Activated CD8-positive, alpha-beta memory T cell treated with anti-CD3 and anti-CD28 coated beads, Interleukin-2, amount 50 U/mL, for 4 hours (primary cell): ENCODE measurements at places on chromosomes 11 and 22.

- DNase-seq = no peak
These were observed 13.8 kb downstream of the SDHD start for GRCh38 chr11:112100462-112100861.

DNA sequence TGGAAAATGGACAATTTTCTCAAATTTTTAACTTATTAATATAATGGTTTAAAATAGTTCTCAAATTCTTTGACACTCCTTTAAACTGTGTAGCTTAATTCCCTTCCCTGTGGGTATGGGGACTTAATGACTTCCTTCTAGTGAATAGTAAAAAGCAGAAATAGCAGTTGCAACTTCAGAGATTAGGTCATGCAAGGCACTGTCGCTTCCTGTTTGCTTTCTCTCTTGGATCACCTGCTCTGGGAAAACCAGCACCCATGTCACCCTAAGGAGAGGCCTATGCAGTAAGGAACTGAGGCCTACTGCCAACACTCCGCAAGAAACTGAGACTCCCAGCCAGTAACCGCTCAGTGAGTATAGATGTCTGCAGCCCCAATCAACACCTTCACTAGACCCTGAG is 5.5 kb upstream of the PANX3 start:
- DNase-seq = no peak

DNA sequence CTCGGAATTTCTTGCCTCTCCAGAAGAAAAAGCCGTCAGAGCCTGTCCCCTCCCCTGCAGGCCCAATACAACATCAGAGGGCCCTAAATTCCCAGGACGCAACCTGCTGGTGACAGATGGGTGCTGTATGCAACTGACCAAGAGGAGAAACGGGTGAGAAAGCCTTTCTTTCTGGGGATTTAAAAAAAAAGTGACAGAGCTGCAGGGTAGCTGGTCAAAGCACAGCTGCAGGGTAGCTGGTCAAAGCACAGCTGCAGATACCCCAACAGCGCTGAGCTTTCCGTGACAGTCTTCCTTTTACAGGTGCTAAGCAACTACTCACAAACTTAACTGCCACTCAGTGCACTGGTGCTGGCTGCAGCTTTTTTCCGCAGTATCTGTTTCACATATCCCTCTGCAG is 17.8 kb downstream of the AP1B1 start:
- no peak for DNase-seq

DNA sequence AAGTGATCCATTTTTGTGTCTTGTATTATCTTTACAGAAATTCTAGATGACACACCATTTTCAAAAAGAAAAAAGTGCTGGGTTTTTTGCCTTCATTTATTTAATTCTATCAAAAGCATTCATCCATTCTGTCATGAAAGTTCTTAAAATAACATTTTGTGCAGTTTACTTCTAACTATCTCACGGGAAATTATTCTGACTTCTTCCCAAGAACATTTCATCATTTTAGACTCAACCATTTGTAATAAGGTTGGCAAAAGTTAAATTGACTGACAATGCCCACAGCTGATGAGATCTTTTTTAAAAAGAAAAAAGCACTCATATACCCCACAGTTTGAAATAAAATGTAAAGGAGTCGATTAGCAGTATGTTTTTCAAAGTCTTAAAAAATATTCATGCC is 68.5 kb downstream of the SBF2 start:
- DNase-seq = no peak

DNA sequence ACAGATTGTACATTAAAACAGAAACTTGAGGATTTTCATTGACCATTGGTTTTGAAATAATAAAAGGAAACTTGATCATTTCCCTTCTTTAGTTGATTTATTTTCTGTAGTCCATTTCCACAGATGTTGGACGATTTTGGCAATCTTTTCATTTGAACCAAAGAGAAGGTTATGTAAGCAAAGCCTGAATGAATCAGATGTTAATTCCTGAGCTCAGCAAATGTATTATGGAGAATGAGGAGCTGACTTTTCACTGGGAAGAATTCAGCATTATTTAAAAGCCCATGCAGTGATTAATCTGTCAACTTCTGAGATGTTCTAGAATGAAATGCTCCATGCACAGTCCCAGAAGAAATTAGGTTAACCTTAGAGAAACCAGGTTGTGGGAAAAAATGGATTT is 29.0 kb downstream of the ELMOD1 start:
- DNase-seq = no peak

- no peak for DNase-seq
These were observed 12.1 kb upstream of the BLID start for GRCh38 chr11:122128146-122128545.

DNA sequence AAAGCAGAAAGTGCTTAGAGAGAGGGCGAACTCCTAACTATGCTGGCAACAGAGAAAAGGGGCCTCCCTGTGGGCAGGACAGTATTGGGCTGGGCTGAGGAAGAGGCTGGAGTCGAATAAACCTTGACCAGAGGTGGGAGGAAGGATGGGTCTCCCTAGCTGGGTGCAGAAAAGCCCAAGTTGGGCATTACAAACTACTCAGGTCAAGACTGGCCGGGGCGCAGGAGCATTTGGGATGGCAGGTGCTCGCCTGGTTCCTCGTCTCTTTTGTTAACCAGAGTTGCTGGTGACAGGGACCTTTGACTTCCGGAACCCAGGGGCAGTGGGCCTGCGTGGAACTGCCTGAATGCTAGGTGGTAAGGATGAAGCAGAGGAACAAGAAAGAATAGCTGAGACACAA is 80.3 kb upstream of the SHISAL1 start:
- DNase-seq = no peak

DNA sequence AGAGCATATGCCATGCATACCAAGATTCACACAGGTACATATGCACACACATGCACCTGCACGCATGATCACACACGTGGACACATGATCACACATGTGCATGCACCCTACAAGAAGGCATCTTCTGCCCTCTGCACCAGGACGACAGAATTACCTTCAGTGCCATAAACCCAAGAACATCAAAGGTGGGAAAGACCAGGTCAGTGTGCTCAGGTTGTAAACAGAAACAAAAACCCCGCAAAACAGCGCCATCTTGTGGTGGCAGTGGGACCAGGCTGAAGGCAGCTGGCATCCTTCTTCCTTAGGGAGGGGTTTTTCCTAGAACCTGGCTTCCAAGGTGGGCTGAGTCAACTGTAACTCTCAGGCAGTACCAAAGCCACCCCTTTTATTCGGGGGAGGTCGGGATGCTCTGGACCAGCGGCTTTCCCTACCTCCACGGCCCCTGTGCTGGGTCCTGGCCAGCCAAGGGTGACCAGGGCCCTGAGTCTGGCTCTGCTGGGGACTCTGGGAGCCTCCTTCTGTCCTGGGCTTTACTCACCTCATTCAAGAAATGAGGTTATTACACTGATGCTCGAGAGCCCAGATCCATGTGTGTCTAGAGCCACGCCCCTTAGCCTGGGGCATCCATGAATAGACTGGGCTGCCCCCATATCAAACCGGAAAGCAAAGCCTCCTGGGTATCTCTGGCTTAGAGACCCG is 69.4 kb upstream of the FGF3 start:
- peak; percentile 64 for DNase-seq

DNA sequence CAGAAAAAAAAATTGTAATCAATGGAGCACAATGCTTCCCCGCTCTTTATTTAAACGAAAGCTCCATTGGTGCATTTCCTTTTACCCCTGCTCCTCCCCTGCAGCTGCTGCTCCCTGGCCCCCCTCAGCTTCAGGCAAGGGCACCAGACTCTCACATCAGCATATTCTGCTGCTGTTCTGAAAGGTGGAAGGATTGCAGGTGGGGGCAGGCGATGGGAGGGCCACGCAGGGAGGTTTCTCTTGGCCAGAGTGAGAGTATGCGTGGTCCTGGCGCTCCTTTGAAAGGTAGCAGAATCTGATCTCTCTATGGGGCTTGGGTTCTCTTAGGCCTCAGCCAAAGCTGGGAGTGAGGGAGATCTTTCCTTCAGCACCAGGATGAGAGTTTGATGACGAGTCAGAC is 240.9 kb upstream of the CADM1 start:
- DNase-seq = no peak

- DNase-seq = no peak
These were observed 174.3 kb upstream of the FAT3 start for GRCh38 chr11:92050305-92050704.

DNA sequence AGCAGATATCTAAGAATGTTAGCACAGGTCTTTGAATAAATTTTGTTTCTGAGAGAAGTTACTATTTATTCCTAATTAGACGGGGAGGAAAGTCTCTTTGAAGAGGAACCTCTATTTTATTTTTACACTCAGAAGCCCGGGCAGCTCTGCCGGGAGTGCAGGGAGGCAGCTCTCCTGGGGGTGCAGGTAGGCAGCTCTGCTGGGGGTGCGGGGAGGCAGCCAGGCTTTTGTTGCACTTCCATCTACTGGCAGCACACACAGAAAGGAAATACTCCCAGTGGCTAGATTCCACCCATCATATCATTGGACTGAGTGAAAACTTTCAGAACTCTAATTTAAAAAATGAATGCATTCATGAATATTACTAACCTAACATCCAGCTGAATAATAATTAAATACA is 24.6 kb downstream of the OR10A6 start:
- DNase-seq = no peak

DNA sequence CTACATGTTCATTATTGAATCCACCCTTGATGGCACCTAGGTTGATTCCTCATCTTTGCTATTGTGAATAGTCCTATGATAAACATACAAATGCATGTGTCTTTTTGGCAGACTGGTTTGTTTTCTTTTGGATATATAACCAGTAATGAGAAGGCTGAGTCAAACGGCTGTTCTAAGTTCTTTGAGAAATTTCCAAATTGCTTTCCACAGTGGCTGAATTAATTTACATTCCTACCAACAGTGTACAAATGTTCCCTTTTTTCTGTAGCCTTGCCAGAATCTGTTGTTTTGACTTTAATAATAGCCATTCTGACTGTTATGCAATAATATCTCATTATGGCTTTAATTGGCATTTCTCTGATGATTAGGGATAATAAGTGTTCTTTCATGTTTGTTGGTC is 184.9 kb downstream of the CASP12 start:
- no peak for DNase-seq

GRCh38 chr11:89405629-89406028 is 85.5 kb downstream of the NOX4 start:
- DNase-seq = no peak

- DNase-seq = no peak
These were observed 41.5 kb downstream of the ST3GAL4 start for GRCh38 chr11:126396965-126397364.
